Activated CD4-positive, alpha-beta T cell treated with anti-CD3 and anti-CD28 coated beads for 1 hour (primary cell): ENCODE measurements at places on chromosomes 16 and 17.

- no peak for DNase-seq
These were observed 12.4 kb upstream of the SRCIN1 start for GRCh38 chr17:38617967-38618760.

DNA sequence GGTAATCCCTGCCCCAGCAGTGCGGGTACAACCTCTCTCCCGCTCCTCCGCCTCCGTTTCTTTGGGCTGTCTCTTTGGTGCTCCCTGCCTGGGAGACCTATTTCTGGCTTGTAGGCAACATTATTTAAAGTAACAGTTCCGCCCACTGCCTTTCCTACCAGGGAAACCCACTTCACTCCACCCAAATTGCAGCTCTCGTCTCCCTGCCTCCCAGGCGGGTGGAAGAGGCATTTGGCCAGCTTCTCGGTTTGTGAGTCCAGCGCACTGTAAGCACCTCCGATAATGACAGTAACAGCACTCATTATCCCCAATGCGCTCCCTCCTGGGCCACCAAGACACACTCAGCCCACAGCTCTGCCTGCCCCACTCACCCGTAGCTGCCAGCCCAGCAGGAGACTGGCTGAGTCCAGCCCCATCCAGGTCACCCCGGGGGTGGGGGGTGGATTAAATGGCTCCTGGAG, 165.1 kb upstream of the CDC42EP4 start:
- DNase-seq: no peak

- no peak for DNase-seq
These were observed 685 bp upstream of the MPG start for GRCh38 chr16:77273-77806.

DNA sequence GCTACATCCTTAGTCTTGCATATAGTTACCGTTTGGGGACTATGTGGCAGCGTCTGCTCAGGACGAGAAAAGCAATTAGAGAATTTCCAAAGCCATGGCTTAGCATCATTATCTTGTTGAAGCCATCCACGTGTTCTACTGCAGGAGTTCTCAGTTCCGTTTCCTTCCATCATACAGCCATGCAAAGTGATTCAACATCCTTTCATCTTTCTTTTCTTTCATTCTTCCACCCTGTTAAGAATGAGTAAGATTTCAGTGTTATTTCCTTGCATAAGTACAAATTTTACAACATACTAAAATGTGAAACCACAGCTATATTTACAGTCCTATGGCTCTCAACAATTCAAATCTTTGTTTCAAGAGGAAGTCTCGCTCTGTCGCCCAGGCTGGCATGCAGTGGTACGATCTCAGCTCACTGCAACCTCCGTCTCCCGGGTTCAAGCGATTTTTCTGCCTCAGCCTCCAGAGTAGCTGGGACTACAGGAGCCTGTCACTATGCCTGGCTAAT, 3.8 kb downstream of the MARF1 start:
- no peak for DNase-seq

GRCh38 chr17:47325176-47325575, 1.4 kb downstream of the EFCAB13 start:
- no peak for DNase-seq

- DNase-seq: no peak
These were observed 89.9 kb downstream of the TBC1D16 start for GRCh38 chr17:79945591-79946255.

DNA sequence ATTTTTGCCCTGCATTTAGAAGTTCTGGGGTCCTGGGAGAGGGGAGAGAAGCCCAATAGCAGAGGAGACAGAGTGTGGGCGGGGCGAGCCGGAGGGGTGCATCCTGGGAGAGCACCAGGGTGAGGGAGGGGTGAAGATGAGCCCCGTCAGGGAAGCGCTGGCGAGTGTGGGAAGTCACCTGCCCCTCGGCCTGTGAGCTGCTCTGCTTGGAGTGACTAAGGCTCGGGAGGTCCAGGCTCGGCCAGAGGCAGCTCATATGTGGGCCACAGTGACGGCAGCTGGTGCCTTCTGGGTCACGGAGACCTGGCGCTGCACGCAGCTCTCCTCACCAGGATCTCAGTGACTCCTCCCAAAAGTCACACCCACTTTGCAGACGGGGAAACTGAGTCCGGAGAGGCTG, 1.1 kb downstream of the ZG16B start:
- DNase-seq: no peak

GRCh38 chr16:14125000-14125681, 54.0 kb downstream of the MRTFB start:
- DNase-seq: no peak

- no peak for DNase-seq
These were observed 201.3 kb upstream of the IRX3 start for GRCh38 chr16:54487933-54488332.
